Activated T-cell treated with anti-CD3 and anti-CD28 coated beads for 24 hours (primary cell): ENCODE measurements at places on chromosomes 7 and 10.

- no peak for DNase-seq
Observed at GRCh38 chr10:30171601-30172000, 112.2 kb upstream of the JCAD start.

- DNase-seq: no peak
Observed at GRCh38 chr10:103681617-103682399, 173.6 kb downstream of the SH3PXD2A start.

DNA sequence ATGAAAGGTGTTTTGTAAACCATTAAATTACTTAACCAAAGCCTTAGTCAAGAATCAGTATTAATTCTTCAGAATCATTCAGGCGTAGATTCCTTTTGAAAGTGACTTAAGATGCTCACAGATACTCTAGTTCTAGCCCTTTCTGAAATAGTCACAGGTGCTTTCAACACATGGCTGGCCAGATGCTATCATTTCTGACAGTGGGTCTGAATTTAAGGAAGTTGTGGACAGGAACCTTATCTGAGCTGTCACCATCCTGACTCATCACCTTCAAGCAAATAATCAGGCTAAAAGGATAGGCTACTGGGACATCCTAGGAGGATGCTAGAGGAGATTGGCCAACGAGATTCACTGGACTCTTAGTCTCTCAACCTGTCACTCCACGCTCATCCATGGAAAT, 501.5 kb downstream of the LRMDA start:
- DNase-seq: no peak

DNA sequence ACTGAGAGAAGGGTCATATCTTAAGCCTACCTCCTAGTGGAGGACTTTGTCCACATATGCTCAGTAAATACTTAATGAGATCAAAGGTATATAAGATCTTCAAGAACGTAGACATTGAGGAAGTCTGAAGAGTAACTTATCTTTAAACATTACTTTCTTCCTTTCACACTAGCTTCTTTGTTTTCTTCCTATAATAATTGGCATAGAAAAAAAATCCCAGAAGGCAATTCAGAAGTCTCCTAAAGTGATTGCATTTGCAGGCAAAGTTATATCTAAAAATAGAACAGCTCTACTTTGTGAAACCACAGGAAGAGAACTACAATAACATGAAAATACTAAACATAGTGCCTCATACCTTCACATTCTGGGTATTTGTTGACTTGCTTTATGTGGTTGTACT, 150.4 kb downstream of the PPP1R3A start:
- no peak for DNase-seq

DNA sequence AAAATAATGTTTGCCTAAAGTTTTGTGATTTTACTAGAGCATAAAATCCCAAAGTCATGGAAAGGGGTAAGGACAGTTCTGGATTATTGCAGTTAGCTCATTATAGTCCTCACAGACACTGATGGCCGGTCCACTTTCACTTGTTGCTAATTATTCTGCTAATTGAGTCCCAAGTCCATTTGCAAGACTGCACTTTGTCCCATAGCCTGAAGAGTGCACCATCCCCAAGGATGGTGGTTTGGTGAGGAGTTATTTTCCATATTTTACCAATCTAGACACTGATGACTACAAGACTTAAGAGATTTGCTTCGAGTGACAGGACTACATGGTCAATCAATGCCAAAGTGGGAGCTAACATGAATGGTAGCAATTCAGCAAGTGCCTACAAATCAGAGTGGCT, 181.8 kb upstream of the CACNA2D1 start:
- no peak for DNase-seq

DNA sequence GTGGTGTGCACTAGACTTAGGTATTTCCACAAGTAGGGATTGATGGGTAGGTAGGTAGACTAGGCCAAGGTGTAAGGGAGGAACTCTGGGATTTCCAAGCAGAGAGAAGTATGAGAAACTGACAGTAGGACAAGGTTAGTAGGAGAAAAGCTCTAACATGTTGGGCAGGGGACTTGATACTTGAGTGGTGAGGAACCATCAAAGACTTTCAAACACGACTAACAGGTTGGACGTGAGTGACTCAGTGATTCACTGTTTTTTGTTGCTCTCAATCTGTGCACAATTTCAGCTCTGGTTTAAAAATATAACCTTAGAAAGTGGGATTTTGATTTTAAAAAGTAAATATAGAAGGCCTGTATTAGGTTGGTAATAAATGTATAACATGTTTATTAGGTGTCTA, 44.4 kb downstream of the KLHDC10 start:
- no peak for DNase-seq

- DNase-seq: no peak
Observed at GRCh38 chr7:139374246-139374645, 14.6 kb downstream of the LUC7L2 start.

- no peak for DNase-seq
Observed at GRCh38 chr7:39678930-39679709, 55.7 kb downstream of the RALA start.

GRCh38 chr7:12557282-12557681, 13.2 kb upstream of the SCIN start:
- DNase-seq: no peak

GRCh38 chr10:92756201-92757065, 66.7 kb downstream of the HHEX start:
- DNase-seq: no peak
